ENCODE measurements at places on chromosomes 12 and 14. TPM values are rescaled to one million over a fixed set of nuclear protein-coding genes. Genes with fewer than 3 reads are reported as not detected.
A peak's percentile ranks its signal among the peaks of the same experiment; 100 is the strongest.

DNA sequence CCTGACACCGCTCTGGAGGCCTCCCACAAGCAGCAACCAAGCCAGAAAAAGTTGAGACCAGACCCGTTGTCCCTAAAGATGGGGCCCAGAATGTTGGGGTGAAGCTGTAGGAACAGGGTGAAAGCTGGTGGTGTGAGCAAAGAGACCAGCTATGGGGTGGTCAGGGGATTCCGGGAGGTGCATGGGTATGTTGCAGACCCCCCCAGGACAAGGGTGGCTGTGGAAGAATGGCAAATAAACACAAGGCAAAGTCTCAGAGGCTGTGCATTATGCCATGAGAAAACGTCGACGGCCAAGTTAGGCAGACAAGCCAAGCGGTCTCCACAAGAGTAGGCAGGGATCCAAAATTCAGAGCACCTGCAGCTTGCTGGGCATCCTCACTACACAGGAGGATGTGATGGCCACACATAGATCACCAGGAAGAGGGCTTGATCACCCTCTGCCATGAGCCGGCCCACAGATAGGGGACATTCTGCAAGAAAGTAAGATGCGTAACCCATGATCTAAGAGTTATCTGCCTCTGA is 58.8 kb upstream of the KCNA1 start:
- no peaks in the 10 kb centered on the region for H3K36me3 ChIP-seq
- no peak for DNase-seq
- H3K27me3 ChIP-seq: no peaks in the 10 kb centered on the region
- no peaks in the 10 kb centered on the region for H3K4me1 ChIP-seq

DNA sequence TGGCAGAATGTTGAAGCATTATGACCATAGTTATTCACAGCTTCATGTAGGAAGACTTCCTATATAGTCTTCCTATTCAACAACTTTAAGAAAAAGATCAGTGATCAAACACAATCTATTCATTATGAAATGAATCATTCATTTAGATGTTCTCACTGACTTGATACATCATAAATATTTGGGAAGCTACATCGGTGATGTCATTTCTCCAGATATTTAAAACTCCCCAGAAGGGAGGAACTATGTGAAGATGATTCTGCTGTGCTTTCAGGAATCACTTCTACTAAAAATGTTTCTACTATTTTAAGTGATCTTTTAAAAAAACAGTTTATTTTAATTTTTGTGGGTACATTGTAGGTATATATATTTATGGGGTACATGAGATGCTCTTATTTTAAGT is 316.4 kb downstream of the BCAT1 start:
- no peak for DNase-seq
- no peak overlapping the region for H3K4me3 ChIP-seq
- no peaks in the 10 kb centered on the region for H3K4me1 ChIP-seq
- H3K27ac ChIP-seq: no peak overlapping the region

DNA sequence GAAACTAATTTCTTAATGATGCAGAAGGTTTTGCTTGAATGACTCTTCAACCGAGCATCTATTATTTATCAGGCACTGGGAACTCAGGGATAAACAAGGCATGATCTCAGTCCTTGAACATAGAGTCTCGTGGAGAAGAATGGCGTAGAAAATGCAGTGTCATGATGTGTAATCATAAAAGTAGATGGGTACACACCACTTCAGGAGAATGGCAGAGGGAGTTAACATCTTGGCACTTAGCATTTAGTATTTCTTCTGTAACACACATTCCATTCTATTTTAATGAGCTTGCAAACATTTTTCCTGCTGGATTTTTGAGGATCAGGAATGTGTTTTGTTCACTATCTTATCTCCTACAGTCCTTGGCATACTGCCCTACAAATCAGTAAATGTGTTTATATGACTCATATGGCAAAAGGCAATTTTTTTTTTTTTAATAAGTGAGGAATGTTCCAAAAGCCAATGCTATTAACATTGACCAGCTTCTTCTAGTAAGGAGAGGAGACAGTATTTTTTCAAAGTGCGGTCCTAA is 3.8 kb downstream of the TXNRD1 start:
- no peaks in the 10 kb centered on the region for H3K4me1 ChIP-seq
- H3K4me3 ChIP-seq: no peak overlapping the region
- no peaks in the 10 kb centered on the region for H3K36me3 ChIP-seq
- no peak overlapping the region for H3K27ac ChIP-seq
- H3K27me3 ChIP-seq: no peaks in the 10 kb centered on the region

GRCh38 chr12:29273178-29273843 is 107.7 kb downstream of the ERGIC2 start:
- no peak overlapping the region for H3K27ac ChIP-seq
- DNase-seq: no peak
- no peaks in the 10 kb centered on the region for H3K4me1 ChIP-seq
- no peaks in the 10 kb centered on the region for H3K27me3 ChIP-seq

- no peak for DNase-seq
- H3K27me3 ChIP-seq: no peaks in the 10 kb centered on the region
- no peaks in the 10 kb centered on the region for H3K36me3 ChIP-seq
- H3K27ac ChIP-seq: no peak overlapping the region
- no peak overlapping the region for H3K4me3 ChIP-seq
- no peaks in the 10 kb centered on the region for H3K4me1 ChIP-seq
These were observed 34.6 kb downstream of the SLC6A12 start for GRCh38 chr12:179131-179884.

- H3K36me3 ChIP-seq: no peaks in the 10 kb centered on the region
- no peak overlapping the region for H3K27ac ChIP-seq
- H3K27me3 ChIP-seq: peaks cover 4% of the 10 kb centered on the region
- no peak overlapping the region for H3K4me3 ChIP-seq
- DNase-seq: no peak
These were observed 467.2 kb downstream of the MED13L start for GRCh38 chr12:115810122-115810901.

DNA sequence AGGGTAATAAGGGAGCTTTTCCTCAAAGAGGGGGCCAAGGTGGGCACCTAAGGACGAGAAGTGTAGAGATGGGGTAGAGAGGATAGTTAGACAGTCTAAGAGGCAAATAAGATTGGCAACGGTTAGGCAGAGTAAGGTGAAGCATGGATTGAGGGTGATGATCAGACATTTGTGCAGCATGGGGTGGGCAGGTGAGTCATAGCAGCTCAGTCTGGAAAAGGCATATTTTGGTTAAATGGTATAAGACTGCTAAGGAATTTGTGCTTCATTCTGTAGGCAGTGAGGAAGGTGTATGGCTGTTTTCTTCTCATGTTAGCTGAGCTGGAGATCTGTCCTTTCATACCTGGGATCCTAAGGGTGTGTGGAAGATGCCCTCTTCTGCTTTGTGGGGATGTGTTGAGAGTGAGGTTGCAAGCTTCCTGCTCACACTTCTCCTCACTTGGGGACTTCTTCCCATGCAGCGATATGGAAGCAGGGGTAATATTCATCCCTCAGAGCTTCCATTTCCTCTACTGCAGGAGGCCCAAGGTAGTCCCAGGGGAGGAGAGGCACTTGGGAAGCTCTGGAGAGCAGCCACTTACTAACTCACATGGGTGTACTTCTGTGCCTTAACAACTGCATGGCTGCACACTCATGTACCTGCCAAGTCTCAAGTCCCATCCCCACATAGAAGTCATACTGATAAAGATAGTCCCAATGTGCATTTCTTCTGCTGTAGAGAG is 28.9 kb downstream of the GSG1 start:
- peaks cover 7% of the 10 kb centered on the region for H3K36me3 ChIP-seq
- no peak overlapping the region for H3K4me3 ChIP-seq
- no peaks in the 10 kb centered on the region for H3K4me1 ChIP-seq
- no peaks in the 10 kb centered on the region for H3K27me3 ChIP-seq

- H3K27me3 ChIP-seq: no peaks in the 10 kb centered on the region
- no peak overlapping the region for H3K4me3 ChIP-seq
- H3K4me1 ChIP-seq: no peaks in the 10 kb centered on the region
- H3K36me3 ChIP-seq: no peaks in the 10 kb centered on the region
- H3K27ac ChIP-seq: no peak overlapping the region
These were observed 180.4 kb downstream of the CFAP54 start for GRCh38 chr12:96669786-96670185.

GRCh38 chr12:79162948-79163347 is 298.4 kb downstream of the SYT1 start:
- no peaks in the 10 kb centered on the region for H3K36me3 ChIP-seq
- no peaks in the 10 kb centered on the region for H3K27me3 ChIP-seq
- H3K27ac ChIP-seq: no peak overlapping the region
- no peak for DNase-seq
- no peaks in the 10 kb centered on the region for H3K4me1 ChIP-seq

DNA sequence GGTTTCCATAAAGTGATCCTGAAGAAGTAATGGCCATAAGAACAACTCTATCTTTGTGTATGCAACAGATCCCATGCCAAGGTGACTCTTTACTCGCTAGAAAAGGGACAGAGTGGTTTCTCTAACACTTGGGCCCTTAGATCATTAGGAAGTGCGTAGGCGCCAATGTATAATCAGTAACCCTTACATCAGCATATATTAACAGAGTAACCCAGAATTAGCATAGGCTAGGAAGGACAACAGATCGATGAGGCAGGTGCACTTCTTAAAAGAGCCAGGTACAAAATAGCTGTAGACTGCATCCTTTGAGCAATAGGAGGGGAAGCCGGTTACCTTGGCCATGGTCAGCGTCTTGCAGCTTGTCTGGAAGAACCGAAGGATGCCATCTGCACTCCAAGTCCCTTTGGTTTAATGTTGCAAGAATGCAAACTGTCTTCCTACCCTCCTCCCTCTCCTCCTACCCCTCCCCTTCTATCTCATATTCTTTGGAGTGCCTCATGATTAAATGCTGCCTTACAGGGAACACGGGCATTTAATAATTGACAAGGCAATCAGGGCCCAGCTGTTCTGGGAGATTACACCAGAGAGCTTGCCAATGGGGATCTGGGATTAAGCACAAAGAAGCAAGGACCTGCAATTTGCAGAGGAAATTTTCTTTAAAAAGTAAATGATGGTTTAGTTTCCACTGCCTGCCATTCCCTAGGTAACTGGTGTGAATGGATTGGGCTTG is 8.0 kb downstream of the GSG1 start:
- no peaks in the 10 kb centered on the region for H3K27me3 ChIP-seq
- peaks cover 7% of the 10 kb centered on the region for H3K4me1 ChIP-seq
- DNase-seq: no peak
- H3K36me3 ChIP-seq: no peaks in the 10 kb centered on the region
- H3K27ac ChIP-seq: peak overlapping the region; percentile 56

GRCh38 chr12:32501835-32502333 is 102.5 kb downstream of the FGD4 start:
- H3K4me1 ChIP-seq: peaks cover 2% of the 10 kb centered on the region
- DNase-seq: no peak
- H3K4me3 ChIP-seq: no peak overlapping the region

DNA sequence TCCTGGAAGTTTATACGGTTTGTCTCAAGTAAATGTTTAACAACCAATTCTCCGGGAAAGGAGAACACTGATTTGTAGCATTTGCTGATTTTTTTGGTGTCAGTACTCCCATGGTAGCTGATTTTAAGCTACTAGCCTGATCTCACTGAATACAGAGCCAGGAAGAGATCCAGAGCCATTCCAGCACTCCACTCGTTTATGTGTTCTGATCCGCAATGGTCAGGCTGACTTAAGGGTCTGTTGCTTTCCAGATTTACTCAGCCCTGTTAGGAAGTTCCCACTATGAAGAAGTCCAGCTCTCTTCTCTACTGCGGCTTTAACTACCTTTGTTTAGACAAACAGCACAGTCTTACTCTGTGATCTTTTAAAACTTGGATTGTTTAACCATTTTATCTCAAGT is 38.0 kb upstream of the NID2 start:
- no peaks in the 10 kb centered on the region for H3K27me3 ChIP-seq
- H3K27ac ChIP-seq: no peak overlapping the region
- no peaks in the 10 kb centered on the region for H3K4me1 ChIP-seq
- DNase-seq: no peak
- H3K36me3 ChIP-seq: no peaks in the 10 kb centered on the region

DNA sequence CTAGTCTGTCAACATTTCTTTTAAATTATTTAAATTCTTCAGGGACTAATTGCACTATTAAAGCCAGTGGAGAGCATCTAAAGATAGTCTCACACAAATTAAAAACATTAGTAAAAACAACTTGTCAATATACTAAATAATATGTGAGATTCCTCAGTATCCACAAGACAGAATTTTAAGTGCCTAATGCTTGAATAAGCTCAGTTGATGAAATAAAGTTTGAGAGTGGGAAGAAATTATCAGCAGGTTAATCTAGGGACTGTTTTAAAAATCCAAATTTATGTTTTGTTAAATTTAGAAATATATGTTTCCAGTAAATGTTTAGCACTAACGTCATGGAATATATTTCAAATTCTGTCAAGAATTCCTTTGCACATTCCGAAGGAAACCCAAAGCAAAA is 105.2 kb downstream of the SLC41A2 start:
- H3K36me3 ChIP-seq: no peaks in the 10 kb centered on the region
- H3K4me3 ChIP-seq: no peak overlapping the region
- no peak overlapping the region for H3K27ac ChIP-seq
- H3K4me1 ChIP-seq: peaks cover 2% of the 10 kb centered on the region
- no peak for DNase-seq

GRCh38 chr12:41223600-41223999 is 35.5 kb downstream of the PDZRN4 start:
- no peak overlapping the region for H3K4me3 ChIP-seq
- H3K27me3 ChIP-seq: no peaks in the 10 kb centered on the region
- peaks cover 2% of the 10 kb centered on the region for H3K4me1 ChIP-seq
- DNase-seq: no peak
- no peak overlapping the region for H3K27ac ChIP-seq

DNA sequence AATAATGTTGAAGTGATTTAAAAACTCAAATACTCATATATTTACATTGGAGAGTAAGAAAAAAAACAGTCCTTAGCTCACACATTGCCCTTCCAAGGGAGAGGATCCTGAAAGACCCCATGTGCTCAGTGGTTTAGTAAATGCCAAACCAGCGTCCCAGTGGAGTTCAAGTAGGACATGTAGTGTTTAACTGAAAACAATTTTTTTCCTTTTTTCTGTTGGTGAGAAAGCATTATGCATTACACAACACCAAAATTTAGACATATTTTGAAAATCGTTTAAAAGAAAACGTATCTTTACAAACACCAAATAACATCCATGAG is 33.6 kb downstream of the UBR7 start:
- no peak overlapping the region for H3K27ac ChIP-seq
- H3K36me3 ChIP-seq: peaks cover 4% of the 10 kb centered on the region
- H3K27me3 ChIP-seq: no peaks in the 10 kb centered on the region
- H3K4me1 ChIP-seq: no peaks in the 10 kb centered on the region

- DNase-seq: no peak
- H3K27ac ChIP-seq: no peak within 1 kb of the TSS
These were observed at the start of gene CLEC6A for GRCh38 chr12:8455727-8456360. Gene CLEC6A, plus strand, starts transcription at chr12:8455962. Its CDS starts 150 bp downstream, at chr12:8456112.

- H3K27me3 ChIP-seq: no peaks in the 10 kb centered on the region
- no peak overlapping the region for H3K4me3 ChIP-seq
- DNase-seq: no peak
- peaks cover 5% of the 10 kb centered on the region for H3K4me1 ChIP-seq
These were observed 53.1 kb upstream of the NPFF start for GRCh38 chr12:53560351-53560750.

Gene GLIPR1
- 230 TPM for total RNA-seq

Gene PRIMA1
- 6.7 TPM for total RNA-seq

Gene BEGAIN
- total RNA-seq: 1.6 TPM

Gene RNASE7
- total RNA-seq: not detected

Gene ADAM20
- total RNA-seq: 2.5 TPM

Gene LMNTD1
- total RNA-seq: not detected

Gene COCH
- 1.4 TPM for total RNA-seq

Gene PRB2
- not detected for total RNA-seq

Gene KRT79
- total RNA-seq: not detected

Gene ACOT4
- total RNA-seq: 1.3 TPM

Gene KRT82
- total RNA-seq: not detected

Data from aorta (tissue), 5 donors.